ENCODE measurements at places on chromosomes 13 and 19. TPM values are rescaled to one million over a fixed set of nuclear protein-coding genes. Genes with fewer than 3 reads are reported as not detected.
A peak's percentile ranks its signal among the peaks of the same experiment; 100 is the strongest.

GRCh38 chr19:28239270-28239669, 973.7 kb downstream of the UQCRFS1 start:
- no peak for DNase-seq

Gene FGF21
- polyA plus RNA-seq, result not detected

Gene IGSF23
- not detected for polyA plus RNA-seq

- no peak for DNase-seq
Measured at GRCh38 chr13:26380930-26381329, 127.0 kb downstream of the CDK8 start.

GRCh38 chr13:100646030-100646673, 28.4 kb downstream of the TMTC4 start:
- peak; percentile 25 for DNase-seq

GRCh38 chr13:99976575-99976974, 5.0 kb upstream of the ZIC5 start:
- no peak for DNase-seq

- no peak for DNase-seq
Measured at GRCh38 chr13:100035936-100036335, 53.0 kb upstream of the PCCA start.

DNA sequence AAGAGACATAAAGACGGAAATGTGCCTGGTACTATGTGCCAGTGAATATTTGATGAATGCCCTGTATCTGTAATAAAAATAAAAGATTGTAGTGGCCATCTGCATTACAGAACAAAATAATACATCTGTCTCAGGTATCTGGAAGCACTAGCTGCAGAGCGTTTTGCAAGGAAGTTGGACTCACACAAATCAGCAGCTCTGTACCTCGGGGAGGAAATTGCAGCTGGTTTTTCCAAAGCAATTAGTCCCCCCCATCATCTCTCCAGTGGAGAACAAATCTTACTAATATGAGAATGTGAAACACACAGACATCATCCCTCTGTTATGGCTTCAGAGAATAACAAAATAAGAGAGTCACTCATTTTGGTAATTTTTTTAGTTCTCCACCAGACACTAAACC, 245.3 kb downstream of the ITGBL1 start:
- peak; percentile 36 for DNase-seq

- peak; percentile 3 for DNase-seq
Measured at GRCh38 chr19:41753159-41753558, 2.2 kb upstream of the CEACAM6 start.

GRCh38 chr13:110564472-110564985, 3.0 kb upstream of the RAB20 start:
- no peak for DNase-seq

- DNase-seq, result no peak
Measured at GRCh38 chr13:62799931-62800436, 1384.3 kb upstream of the PCDH20 start.

DNA sequence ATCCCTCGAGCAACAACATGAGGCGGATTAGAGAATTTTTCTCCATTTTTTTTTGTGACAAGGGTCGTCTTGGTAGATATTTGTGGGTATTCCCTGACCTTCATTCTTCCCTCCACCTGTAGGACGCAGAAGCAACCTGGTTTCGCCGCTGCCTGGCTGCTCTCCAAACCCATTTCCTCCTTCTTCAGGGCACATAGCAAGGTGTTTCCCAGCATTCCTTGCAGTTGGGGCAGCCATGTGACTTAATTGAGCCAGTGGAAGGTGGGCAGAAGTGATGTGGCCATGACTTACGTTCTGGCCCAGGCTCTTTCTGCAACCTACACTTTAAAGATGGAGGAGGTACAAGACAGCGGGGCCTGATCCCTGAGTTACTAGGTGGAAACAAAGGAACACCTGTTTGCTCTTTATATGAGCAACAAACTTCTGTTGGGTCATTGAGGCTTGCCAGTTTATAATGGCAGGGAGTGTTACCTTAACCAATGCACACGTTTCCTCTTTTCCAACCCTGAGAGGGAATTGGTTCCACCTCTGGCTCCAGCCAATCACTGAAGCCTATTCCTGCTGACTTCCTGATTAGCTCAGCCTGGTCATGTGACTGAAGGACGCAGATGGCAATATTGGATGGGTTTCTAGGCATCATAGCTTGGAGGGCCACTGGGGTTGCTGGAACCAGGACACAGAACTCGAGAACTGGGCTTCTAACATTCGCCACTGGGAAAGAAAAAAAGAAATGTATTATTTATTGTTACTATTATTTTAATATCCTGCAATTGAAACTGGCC, 30.8 kb upstream of the ZNRF4 start:
- DNase-seq, result no peak

Gene ZNF560
- 0.07 TPM for polyA plus RNA-seq

GRCh38 chr19:3608750-3609322, 2.2 kb upstream of the TBXA2R start:
- peak; percentile 54 for DNase-seq

GRCh38 chr13:30300596-30300995, 6.8 kb downstream of the KATNAL1 start:
- DNase-seq, result no peak

Measured in muscle of leg (tissue), 16 donors.